EL (cell line): ENCODE measurements at places on chromosomes 12 and 14.

- no peak for DNase-seq
Measured at GRCh38 chr12:26406391-26406790, 211.0 kb downstream of the SSPN start.

- DNase-seq, result no peak
Measured at GRCh38 chr12:21001778-21002177, 129.2 kb upstream of the SLCO1B1 start.

DNA sequence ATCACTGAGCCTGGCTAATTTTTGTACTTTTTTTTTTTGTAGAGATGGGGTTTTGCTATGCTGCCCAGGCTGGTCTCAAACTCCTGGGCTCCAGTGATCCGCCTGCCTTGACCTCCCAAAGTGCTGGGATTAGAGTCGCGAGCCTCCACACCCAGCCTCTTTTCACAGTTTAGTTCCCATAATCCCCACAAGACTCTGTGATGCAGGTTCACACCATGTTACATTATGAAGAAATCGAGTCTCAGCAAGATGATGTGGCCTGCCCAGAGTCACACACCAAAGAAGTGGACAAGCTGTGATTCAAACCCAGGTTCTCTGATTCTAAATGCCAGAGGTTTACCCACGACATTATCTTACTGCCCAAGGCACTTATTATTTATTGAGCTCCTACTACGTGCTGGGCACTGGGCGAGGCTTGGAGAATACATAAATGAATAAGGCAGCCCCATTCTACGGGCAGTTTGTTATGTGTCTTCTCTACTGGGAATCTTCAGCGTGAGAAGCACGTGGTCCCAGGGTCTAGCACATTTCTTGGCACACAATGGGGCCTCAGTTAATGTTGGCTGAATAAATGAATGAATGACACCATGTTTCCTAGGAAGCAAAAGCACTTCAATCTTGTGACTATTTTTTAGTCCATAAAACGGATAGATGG, 23.5 kb upstream of the OASL start:
- DNase-seq, result no peak

DNA sequence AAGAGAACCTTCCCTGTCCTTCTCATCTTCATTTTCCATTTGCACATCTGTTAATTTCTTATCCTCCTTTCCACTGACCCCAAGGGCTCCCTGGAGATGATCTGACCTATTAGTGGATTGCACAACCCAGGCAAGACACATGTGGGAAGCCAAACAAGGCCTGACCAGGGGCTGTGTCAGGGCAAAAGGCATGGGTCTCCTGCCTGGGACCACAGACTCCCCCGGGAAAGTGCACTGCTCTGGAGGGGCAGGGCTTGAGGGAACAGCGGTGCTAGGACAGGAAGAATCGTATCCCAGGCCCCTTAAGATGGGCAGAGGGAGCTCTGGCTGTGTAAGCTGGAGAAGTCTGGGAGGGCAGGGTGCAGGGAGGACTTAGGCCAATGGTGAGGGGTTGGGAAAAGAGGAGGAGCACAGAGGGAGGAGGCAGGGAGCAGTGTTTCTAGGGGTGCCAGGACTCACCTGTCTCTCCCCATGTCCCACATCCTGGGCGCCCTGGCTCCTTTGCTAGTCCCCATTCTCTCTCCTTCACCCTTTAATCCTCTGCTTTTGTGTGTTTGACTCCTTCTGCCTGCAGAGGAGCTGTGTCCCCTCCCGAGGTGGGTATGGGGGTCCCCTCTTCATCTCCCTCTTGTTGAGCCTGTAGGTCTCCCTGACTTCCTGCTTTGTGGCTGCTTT, 25.3 kb downstream of the PLEKHG3 start:
- no peak for DNase-seq

DNA sequence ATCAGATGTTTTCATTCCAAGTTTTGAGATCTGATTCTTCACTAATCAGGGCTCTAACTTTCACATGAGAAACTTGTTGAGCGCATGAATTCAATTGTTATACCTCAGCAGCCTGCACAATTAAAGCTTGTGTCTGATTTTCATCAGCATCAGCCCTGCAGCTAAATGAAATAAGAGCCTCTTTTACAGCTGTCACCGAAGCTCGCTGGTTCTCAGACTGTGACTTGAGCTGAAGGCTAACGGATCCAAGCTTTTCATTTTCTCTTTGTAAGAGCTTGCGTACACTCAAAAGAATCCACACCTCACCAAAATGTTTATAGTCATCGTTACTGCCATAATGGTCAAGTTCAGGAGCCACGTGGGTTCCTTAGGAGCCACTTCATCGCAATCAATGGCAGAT, 65.5 kb upstream of the BEGAIN start:
- DNase-seq, result no peak

- DNase-seq, result peak; percentile 72
Measured at GRCh38 chr14:69268763-69269162, 8.8 kb downstream of the GALNT16 start.

DNA sequence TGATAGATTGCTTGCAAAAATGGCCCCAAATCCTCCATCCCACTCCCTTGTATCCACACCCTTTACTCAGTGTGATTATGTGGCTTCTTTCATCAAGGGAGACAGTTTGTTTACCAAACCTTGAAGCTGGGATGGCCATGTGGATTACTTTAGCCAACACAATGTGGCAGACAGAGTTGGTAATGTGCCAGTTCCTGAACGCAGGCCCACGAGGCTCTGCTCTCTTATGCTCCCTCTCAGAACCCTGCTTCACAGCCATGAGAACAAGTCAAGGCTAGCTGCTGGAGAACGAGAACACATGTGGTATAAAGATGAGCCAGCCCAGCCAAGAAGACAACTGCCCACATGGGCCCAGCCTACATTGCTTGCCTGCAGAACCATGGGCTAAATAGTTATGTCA, 162.3 kb downstream of the NDUFA12 start:
- DNase-seq, result no peak

DNA sequence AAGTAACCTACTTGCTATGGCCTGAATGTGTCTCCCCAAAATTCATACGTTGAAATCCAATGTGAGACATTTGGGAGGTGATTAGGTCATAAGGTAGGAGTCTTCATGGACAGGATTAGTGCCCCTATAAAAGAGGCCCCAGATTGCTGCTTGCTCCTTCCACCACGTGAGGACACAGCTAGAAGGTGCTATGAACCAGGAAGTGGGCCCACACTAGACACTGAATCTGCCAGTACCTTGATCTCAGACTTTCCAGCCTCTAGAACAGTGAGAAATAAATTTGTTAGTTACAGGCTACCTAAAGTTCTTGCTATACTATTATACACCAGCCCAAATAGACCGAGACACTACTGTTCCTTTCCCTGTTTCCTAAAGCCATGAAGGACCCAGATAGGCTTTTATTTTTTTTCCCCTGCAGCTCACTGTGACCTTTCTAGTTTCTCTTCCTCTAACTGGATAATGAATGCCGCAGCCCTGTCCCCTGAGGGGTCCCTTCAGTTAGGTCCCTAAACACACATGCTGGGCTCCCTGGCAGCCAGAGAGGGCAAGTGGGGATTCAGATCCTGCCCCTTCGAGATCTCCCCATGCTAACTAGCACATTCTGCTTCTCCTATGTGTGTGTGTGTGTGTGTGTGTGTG, 19.3 kb downstream of the SLC25A3 start:
- no peak for DNase-seq

DNA sequence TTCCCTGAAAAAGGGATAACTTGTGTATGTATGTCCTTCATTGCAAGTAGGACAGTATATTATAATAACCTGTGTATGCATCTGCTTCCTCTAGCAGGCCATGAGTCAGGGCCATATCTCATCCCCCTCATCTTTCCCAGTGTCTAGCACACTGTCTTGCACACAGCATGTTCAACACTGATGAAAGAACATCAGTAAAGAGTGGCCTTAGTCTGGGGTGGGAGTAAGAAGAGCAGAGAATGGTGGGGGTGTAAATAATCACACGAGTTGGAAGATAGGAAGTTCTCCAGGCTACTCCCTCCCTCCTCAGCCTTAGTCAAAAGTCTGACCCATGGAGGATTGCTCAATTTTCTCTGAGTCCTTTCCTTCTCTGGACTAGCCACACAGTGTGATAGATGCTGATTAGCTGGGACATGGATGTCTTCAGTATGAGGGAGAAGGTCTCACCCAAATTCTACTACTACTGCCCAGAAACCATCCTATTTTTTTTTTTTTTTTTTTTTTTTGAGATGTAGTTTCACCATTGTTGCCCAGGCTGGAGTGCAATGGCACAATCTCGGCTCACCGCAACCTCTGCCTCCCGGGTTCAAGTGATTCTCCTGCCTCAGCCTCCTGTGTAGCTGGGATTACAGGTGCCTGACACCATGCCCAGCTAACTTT, 14.6 kb upstream of the SP1 start:
- DNase-seq, result no peak

DNA sequence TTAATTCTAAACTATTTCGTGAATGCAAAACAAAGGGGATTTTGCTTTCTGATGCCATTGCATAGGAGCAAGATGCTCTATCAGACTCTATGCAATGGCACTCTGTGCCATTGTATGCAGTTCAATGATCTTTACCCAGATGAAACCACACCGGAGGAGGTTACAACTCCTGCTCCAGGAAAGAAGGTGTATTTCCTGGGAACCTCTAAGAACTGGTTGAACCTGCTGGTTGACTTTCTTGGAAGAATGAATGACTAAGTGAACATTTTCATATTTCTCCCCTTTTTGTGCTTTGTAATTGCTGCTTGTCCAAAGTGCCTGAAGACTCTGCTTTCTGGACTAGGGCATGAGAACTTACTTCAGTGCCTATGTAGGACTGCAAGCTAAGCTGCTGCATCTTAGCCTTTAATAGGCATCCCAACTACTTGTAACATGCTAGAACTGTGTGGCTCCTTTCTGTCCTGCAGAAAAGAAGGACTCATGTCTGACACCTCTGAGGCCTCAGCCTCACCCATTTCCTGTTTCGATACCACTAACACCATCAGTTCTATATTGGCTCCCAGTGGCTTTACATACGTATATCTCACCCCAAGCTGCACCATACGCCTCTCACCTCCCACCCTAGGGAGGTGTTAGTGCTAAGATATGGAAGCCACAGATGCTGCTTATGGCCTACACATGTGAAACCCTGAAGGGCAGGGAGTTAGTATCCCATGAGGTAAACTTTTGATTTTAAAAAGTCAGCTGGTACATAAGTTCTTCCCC, 193.5 kb upstream of the CNOT2 start:
- DNase-seq, result no peak

DNA sequence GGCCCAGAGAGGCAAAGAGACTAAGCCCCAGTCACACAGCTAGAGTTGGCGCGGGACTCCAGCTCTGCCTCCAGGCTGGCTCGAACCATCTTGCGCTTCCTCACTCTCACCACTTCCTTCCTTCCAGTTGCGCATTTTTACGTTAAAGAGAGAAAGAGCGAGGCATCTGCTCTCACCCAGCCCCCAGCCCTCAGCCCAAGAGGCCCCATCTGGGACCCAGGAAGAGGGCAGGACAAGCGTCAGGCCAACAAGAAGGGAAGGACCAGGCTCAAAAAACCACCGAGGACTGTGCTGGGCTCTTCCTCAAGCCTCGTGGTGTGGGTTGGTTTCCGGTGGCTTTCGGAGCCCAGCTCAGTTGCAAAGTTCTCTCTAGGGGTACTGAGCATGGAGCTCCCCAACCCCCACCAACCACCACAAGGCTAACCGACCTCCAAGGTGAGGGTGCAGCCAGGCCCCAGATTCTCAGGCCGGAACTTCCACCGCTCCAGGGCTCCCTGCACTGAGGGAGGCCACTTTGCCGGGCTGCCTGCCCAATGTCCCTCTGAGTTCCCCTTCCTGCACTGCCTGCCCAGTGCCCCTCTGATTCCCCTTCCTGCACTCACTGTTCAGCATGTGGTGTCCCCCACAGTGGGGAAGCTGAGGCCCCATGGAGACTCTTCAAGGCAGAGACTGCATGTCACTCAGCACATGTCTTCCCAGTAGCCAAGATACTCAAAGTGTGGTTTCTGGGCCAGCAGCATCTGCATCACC, 35.9 kb downstream of the TESC start:
- DNase-seq, result no peak

DNA sequence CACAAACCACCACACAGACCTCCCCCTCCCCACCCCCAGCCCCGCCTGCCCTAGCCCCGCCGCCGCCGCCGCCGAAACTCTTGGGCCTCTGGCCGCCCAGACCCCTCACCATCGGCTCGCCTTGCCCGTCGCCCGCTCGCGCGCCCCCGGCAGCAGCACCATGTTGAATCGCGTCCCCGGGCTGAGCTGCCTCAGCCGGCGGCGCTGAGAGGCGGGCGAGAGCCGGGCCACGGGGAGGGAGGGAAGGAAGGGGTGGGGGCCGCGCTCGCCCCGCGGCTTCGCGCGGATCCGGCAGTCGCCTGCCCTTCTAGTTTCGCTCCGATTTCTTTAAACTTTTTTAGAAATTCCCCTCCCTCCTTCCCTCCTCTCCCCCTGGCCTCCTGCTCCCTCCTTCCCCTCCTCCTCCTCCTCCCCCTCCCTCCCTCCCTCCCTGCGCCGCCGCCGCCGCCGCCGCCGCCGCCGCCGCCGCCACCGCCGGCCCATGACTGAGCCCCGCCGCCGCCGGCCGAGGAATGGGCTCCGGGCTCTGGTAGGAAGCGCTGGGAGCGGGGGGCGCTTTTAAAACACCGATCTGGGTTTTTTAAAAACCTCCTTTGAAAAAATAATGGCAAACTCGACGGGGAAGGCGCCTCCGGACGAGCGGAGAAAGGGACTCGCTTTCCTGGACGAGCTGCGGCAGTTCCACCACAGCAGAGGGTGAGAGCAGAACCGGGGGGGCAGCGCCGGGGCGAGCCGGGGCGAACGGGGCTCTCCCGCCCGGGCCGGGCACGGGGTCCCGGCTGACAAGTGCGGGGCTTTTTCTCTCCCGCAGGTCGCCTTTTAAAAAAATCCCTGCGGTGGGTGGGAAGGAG, at the start of gene ARID2:
Gene ARID2, plus strand, starts transcription at position 474 of the 851 bp plus-strand sequence. Its CDS starts 131 bp downstream, at position 605.
- DNase-seq, result peak; percentile 76

- DNase-seq, result no peak
Measured at GRCh38 chr12:70120970-70121369, 122.3 kb upstream of the CNOT2 start.

DNA sequence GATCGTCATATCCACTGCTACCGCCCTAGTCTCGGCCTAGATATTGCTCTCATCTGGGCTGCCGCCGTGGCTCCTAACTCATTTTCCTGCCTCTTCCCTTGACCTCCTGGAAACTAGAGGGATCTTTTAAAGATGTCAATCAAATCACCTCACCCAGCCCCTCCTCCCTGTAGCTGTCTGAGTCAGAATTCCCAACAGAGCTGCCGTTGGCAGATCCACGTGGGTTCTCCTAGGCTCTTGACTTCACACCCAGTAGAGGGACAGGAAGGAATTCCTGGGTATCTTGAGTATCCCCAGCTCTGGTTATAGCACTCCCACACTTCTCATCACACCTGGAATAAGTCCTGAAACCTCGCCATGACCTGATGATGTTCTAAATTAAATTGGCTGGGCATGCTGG, 11.9 kb downstream of the TGFB3 start:
- DNase-seq, result no peak

DNA sequence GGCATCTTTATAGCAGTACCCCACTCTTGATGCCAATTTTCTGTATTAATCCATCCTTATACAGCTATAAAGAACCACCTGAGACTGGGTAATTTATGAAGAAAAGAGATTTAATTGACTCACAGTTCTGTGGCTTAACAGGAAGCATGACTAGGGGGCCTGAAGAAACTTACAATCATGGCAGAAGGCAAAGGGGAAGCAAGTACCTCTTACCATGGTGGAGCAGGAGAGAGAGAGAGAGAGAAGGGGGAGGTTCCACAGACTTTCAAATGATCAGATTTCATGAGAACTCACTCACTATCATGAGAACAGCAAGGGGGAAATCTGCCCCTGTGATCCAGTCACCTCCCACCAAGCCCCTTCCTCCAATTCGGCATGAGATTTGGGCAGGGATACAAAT, 84.4 kb downstream of the SLC24A4 start:
- DNase-seq, result no peak

GRCh38 chr12:109433618-109434017, 43.5 kb downstream of the KCTD10 start:
- no peak for DNase-seq

GRCh38 chr12:109726511-109727038, 12.9 kb downstream of the FAM222A start:
- DNase-seq, result no peak
